ENCODE measurements at places on chromosomes 12 and 14.

DNA sequence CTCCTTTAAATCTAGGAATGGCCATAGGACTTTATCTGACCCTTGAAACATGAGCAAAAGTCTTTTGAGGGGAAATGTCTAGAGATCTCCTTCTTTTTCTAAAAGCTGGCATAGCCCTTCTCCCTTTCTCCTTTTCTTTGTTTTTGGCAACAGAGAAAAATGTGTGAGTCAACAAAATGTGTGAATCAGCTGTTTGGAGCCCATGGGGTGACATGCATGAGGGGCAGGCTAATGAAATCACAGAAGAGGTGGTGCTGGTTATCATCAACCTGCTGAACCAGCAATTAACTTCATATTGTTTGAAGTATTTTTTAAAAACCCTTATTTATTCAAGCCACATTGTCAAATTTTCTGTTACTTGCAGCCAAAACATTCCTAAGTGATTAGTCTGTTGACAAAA, 132.3 kb downstream of the CCDC59 start:
- no peak for DNase-seq

GRCh38 chr12:50024227-50024626, 1.1 kb downstream of the RACGAP1 start:
- no peak for DNase-seq

DNA sequence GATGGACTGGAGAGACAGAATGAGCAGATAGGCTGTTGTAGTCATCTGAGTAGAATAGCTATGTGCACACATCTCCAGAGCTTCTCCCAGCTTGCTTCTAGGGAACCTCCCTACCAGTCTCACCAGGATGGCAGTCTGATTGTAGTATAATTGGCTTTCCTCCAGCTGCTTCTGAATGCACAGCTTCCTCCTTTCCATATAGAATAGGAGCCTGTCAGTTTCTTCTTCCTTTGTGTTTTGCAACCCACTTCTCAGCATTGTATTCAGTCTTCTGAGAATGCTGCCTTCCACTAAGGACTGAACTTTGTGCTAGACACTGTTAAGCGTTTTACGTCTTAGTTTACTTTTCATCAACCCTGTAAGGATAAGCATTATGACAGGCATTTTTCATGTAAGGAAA, 2.2 kb upstream of the CSAD start:
- no peak for DNase-seq

DNA sequence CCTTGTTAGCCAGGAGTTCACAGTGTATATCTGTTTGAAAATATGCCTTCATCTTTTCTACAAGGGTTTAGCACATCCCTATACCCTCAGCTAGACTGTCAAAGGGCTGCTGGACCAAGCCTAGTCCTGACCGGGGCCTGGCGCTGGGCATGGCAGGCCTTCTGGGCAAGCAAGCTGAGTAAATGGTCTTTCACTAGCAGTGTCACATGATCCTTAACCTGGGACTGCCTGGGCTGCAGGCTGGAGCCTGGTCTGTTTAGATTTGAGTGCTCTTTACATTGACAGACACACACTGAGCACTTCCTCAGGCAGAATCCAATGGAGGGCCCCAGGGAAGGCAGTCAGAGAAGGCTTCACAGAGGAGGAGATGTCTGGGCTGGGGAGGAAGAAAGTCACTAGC, 6.9 kb upstream of the AVIL start:
- DNase-seq: no peak

DNA sequence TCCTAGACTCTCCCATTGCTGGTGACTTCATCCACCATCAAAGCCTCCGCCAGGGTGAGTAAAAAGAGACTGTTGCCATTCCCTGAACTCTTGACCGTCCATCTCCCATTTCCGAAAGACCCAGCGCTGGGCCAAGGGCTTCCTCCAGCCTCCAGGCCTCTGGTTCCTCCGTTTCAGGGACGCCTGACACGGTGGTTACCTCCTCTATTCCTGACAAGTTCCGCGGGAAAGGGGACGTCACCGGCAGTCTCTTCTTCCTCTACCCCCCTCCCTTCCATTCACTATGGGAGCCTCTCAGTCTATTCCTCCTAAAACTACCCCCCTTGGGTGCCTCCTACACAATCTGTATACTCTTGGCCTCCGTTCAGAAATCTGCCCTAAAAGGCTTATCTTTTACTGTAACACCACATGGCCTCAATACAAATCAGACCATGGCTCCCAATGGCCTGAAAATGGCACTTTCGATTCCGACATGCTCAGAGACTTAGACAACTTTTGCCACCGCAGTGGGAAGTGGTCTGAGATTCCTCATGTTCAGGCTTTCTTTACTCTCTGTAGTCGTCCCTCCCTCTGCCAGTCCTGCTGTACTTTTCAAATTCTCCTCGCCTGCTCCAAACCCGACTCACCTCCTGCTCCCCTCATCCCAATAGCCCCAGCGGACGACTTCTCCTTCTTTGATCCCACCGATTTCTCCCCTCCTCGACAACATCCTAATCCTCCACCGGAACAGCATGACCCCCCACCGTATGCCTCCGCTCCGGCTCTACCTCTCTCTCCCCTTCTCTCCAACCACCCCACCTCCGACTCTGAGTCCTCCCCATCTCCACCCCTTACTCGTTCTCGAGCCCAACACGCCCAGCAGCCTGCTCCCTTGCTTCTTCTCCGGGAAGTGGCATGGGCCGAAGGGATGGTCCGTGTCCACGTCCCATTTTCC, 70.4 kb downstream of the MOK start:
- no peak for DNase-seq

GRCh38 chr14:101723061-101723595, 38.4 kb upstream of the PPP2R5C start:
- no peak for DNase-seq

DNA sequence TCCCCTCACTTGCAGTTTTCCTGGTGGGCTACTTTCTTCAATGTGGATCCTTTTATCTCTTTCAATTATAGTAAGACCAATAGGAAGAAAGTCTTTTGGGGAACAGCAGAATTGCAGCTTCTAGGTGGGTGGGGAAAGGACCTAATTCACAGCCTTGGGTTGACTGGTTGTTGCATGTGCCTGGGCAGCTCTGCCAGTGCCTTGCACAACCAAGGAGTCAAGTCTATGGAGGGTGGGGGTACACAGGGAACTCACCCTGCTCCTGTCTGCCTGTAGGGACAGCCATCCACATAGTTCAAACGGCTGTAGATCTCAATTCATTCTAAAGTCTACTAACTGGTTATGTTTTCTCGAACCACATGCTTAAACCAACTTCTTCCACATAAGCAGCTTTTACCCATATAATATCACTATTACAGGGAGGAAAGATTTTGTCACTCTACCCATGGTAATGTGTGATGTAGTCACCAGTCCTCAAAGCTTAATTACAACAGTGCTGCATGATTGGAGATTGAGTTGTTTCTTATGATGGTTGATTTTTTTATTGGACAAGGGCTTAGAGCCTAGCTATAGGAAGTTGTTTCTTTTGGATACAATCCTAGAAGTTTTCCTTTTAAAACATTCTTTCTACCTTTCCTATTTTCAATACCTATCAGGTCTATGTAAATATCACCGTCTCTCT, 117.7 kb upstream of the FRMD6 start:
- no peak for DNase-seq

GRCh38 chr12:54301428-54302048, 723 bp upstream of the NFE2 start:
- no peak for DNase-seq

GRCh38 chr14:69357544-69358200, 40.4 kb downstream of the ERH start:
- no peak for DNase-seq

DNA sequence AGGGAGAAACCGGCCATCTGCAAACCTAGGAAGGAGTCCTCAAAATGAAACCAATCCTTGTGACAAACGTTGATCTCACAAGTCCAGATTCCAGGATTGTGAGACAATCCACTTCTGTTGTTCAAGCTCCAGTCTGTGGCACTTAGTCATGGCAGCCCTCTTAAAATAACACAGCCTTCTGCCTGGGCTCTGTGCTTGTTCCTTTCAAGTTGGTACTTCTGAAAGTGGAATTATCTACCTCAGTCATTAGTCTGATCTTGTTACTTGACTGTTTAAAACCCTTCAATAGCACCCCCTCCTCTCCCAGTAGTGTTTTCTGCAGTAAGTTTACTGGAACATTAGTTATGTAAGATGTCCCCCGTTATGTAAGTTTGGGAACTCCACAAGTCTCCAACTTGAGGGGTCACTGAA, 111.0 kb upstream of the HIF1A start:
- DNase-seq: no peak

DNA sequence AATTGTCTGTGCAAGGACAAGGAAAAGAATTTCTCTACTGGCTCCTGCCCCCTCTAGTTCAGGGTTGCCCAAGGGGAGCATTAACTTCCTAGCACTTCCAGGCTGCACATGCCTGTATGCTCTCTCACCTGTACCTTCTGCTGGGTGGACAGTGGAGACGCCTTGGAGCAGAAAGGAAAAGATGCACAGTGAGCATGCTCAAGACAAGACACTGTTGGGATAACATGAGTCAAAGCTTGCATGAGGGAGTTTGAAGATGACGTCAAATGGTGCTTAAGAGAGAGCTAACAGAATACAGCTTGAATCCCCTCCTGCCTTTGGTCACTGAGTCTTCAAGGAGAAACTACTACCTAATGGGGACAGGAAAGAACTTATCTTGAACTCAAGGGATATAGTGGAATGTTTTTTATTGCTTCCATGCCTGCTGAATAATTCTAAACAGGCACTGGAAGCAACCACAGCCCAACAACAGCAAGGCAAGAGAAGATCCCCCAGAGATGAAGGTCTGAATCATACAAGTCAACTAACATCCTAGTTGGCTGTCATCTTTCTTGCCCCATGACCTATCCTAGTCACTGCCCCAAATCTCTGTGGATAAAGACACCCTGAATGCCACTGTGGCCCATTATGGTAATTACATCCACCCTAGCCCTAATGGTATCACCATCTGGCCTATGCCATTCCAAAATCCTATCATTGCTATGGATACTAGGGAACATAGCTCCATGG, 23.5 kb downstream of the RPS6KA5 start:
- DNase-seq: no peak

DNA sequence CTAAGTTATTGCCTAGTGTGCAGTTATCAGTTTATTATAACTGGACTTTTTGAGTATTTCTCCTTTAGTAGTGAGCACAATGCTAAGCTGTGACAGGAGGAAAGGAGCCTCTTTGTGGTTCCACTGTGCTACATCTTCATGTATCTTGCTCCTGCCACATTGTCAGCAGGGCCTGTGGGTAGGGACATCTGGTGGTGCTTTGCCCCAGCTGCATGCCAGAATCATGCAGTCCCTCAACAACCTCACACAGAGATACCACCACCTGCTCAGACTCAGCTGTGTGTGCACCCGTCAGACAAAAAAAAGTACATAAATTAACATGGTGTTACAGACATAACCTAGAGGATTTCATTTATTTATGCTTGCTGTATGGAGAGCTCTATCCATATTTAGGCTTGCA, 51.1 kb downstream of the MIS18BP1 start:
- DNase-seq: no peak

DNA sequence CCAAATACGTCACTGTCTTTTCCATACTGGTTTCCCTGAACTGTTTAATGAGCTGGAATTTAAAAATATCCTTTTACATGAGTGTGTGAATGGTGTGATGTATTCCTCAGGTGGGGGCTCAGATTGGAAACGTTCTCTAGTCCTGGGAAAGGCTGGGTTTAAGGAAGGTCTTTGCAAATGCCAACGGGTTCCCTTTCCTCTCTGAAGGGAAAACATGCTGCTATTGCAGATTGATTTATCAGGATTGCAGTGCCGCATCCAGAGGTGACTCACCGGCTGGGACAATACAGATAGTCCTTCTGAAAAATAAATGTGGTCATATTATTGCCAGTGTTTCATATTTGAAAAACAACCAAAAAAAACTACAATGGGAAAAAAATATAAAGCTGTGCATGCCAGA, 193.1 kb upstream of the FLRT2 start:
- no peak for DNase-seq

GRCh38 chr12:96314723-96315122, 85.5 kb downstream of the CDK17 start:
- DNase-seq: no peak

DNA sequence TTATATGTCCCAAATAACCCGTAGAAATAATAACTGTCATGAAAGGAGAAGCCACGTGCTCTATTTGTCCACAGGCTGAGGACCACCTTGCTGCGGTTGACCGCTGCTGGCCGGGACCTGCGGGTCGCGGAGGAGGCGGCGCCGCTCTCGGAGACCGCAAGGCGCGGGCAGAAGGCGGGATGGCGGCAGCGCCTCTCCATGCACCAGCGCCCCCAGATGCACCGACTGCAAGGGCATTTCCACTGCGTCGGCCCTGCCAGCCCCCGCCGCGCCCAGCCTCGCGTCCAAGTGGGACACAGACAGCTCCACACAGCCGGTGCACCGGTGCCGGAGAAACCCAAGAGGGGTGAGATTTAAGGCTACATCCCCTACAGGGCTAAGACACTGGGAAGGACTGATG, 21.0 kb downstream of the RPGRIP1 start:
- peak; percentile 29 for DNase-seq

GRCh38 chr12:50066402-50066801, 9.0 kb downstream of the ASIC1 start:
- DNase-seq: no peak

DNA sequence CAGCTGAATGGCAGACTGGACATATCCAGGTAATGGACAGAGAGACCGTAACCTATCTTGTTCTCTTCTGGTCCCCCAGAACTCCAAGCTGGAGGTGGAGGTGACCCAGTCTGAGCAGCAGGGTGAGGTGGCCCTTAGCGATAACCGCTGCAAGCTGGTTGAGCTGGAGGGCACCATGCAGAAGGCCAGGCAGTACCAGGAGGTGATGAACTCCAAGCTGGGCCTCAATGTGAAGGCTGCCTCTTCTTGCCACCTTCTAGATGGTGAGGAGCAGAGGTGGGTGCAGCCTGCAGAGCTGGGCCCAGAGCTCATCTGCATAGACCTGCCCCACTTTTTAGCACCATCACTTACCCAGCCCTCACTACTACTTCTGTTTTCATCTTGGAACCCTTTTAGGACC, 7.2 kb upstream of the KRT86 start:
- no peak for DNase-seq

GRCh38 chr14:38442208-38442607, 186.3 kb upstream of the CLEC14A start:
- no peak for DNase-seq

- DNase-seq: no peak
Measured at GRCh38 chr12:68344126-68344525, 12.0 kb upstream of the MDM1 start.

DNA sequence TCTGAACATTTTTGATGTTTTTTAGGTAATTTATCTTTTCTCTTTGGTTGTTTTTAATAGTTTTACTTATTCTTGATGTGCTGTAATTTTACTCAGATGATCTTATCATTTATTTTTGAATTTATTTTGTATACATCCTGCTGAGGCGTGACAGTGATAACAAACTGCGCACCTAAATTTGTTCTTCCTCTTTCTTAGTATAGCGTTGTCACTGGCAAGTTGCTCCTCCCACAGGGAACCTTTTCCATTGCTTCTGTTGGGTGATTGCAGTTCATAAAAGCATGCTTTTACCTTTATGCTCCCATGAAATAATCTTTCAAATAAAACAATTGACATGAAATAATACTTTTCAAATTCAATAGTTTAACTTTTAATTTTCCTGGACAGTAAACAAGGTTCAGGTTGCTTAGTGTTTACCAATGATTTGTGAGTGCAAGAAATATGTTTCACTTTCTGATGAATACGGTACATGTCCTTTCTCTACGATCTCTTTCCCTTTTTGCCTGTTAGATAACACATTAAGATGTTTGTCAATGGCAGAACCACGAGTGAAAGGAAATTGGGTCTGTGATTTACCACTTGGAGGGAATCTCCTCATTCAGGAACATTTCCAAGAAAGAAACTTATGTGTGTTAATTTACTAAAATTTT, 223.3 kb downstream of the CCDC91 start:
- DNase-seq: no peak

All from iPS DF 6.9 (cell line).